ENCODE measurements at places on chromosomes 5 and 9.

DNA sequence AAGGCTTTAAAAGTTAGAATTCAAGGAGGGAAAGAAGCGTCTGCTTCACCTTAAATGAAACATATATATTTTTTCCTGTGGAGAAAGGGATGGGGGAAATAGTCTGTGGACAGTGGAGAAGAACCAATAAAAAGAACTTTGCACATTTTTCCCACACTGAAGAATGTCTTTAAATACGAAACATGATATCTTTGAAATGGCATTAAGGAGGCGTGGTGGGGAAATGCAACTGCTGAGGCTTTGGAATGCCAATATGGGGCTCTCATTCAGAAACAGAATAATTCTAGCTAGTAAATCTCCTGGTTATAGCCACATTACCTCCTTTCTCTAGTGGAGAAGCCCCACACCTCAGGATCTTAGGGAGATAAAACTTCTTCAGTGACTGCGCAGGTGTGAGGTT is 46.8 kb downstream of the TNC start:
- DNase-seq: no peak

- no peak for DNase-seq
Observed at GRCh38 chr9:71875345-71875744, 35.6 kb downstream of the ABHD17B start.

DNA sequence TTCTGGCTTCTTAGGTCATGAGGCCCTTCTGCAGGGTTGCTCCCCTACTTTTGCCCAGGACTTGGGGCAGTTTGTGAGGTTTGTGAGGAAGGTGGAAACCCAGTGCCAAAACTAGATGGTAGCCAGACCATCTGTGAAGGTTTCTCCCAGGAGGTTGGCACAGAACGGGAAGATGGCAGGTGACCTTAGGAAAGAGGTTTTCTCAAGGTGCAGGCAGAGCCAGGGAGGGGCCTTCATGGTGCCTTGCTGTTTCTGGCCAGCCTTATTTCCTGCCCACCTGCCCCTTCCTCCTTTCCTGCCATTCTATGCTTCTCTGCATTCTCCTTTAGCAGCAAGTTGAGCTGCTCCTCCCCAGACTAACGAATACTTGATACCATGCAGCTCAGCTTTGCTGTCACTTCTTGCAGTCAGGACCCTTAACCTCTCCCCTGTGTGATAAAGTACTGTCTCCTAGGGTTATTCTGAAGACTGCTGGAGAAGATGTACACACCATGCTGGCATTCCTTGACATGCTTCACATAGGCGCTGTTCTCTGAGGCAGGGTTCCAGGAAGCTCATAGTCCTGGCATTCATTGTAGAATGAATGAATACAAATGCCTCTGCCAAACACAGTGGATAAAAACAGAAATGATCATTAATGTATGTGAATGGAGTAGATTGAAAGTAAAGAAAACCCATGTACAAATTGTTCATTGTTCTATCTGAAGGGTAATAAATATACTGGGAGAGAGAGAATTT is 154.3 kb downstream of the KDM4C start:
- DNase-seq: no peak

- DNase-seq: no peak
Observed at GRCh38 chr5:24899180-24899579, 254.4 kb upstream of the CDH10 start.

GRCh38 chr5:7683753-7684152 is 167.2 kb downstream of the CFAP90 start:
- DNase-seq: no peak

GRCh38 chr5:15595929-15596328 is 95.9 kb downstream of the FBXL7 start:
- DNase-seq: no peak

GRCh38 chr5:140112685-140113179 is 1.2 kb upstream of the PURA start:
- no peak for DNase-seq

GRCh38 chr5:155252025-155252424 is 238.5 kb downstream of the KIF4B start:
- no peak for DNase-seq

GRCh38 chr5:66658516-66658915 is 62.3 kb downstream of the MAST4 start:
- DNase-seq: no peak

GRCh38 chr5:78496373-78496772 is 136.0 kb downstream of the SCAMP1 start:
- no peak for DNase-seq

GRCh38 chr5:159496773-159497172 is 166.5 kb upstream of the IL12B start:
- DNase-seq: no peak

DNA sequence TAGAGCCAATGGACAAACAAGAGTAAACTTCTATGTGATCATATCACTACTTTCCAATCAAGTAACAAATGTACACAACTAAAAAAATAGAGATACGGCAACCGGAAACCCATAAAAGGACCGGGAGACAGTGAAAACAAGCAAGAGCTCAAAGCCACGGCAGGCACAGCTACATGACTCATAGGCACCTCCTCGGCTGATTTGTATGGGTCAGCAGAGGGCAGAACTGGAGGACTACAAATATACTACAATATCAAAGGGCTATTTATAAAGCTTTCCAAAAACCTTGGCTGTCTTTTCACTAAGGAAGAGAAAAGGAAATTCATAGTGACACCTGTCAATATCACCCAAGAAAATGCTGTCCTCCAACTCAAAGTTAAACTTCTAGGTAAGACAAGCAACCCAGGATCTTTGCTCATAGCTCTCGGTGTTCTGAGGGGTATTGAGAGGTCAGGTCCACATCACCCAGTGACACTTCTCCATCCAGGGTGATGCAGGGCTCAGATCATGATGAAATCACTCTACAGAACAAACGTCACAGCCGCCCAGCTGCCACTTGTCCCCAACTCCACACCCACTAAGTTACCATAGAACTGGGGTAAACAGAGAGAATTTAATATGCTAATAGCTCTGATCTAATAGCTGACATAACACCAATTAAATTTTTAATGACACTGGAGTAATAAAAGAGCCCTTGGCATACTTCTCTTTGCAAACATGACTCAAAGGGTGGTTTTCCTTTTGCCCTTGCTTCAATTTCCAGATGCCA is 41.3 kb downstream of the PFDN1 start:
- DNase-seq: peak; percentile 63

- DNase-seq: no peak
Observed at GRCh38 chr5:146365618-146366017, 27.0 kb downstream of the POU4F3 start.

- DNase-seq: no peak
Observed at GRCh38 chr5:113507601-113508000, 5.9 kb upstream of the YTHDC2 start.

- no peak for DNase-seq
Observed at GRCh38 chr9:90568667-90569066, 74.0 kb downstream of the DIRAS2 start.

DNA sequence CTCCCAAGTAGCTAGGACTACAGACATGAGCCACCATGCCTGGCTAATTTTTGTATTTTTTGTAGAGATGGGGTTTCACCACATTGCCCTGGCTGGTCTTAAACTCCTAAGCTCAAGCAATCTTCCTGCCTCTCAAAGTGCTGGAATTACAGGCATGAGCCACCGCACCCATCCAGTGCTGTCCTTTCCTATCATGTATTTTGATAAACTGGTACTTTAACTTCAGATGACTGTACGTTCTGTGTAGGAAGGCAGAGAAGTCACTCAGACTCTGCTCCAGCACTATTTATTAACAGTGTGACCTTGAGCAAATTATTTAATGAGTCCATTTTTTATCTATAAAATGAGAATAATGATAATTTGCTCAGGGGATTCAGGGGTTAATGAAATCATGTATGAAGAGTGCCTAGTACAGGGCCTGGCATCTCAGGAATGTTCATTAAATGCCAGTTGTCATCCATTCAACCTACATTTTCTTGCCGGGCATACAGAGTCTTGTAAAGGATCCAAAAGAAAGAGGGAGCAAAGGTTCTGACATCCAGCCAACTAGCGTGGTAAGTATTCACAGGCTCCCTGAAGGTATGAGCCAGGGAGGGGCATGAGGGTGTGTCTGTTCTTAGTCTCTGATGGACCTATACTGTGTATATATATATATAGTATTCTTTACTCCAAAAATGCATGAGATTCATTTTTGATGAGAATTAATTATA is 201.9 kb downstream of the PBX3 start:
- DNase-seq: no peak

GRCh38 chr9:26170190-26170589 is 491.9 kb upstream of the TUSC1 start:
- no peak for DNase-seq

GRCh38 chr9:7185612-7186011 is 427.8 kb downstream of the KDM4C start:
- DNase-seq: no peak

DNA sequence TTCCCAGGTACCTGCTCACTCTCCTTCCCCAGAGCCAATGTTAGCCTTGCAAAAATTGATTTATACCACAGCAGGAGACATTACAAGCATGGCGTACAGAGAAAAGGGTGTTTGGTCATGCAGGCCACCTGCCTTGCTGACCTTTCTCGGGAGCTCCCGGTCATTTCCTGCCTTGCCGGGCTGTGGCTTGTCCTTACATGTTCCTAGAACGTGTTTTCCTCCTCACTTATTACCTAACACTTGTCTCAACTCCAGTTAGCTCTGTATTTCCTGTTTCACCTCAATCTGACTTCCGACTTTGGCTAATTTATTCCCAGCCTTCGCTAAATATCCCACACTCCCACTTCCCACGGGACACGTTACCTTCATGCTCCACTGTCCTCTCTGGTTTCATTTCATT is 282.5 kb downstream of the ICE1 start:
- DNase-seq: no peak

DNA sequence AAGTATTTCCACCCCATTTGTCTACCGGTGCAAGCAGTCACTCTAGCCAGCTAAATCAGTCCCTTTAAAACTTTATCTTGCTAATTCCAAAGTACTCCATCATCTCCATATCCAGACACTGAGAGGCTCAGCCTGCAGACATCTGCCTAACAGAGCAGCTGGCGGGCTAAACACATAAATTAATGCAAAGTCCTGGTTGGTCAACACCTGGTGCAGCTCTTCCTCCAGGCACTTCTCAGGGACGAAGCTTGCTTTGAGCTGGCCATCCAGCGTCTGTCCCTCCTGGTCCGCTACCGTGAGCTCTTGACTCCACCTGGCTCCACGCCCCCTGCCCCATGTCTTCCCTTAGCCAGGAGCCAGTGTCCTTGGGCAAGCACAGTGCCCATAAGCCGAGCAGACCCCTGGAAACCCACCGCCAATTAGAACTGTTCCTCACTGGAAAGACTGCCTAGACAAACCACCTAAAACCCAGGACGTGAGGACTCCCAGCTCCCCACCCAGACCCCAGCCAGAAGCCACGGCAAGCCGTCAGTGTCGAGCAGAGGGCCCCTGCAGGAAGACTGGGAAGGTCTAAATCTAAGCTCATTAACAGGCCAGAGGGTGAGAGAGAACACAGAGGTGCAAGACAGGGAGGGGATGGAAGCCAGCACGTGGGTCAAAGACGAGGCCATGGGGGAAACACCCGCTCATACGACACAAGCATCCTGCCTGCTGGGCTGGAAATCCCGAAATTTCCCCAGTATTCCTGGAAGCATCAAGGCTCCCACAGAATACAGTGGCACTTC is 120.0 kb downstream of the COL23A1 start:
- no peak for DNase-seq

DNA sequence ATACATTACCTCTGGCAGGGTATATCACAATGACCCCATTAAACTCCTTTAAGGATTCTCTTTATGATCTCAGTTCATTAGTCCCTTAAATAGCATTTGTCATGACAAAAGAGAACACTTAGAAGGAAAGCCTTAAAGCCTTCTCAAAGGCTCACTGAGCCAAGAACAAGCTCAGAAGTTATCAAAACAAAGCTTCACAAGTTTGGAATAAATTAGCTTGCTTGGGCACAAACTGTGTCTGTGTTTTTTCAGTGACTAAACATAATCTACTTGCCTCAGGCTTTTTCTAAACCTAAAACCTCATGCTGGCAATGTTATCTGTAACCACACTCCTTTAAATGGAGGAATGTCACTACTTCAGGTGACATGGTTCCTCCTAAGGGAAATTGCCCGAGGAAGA is 1114.9 kb upstream of the C9orf72 start:
- no peak for DNase-seq

DNA sequence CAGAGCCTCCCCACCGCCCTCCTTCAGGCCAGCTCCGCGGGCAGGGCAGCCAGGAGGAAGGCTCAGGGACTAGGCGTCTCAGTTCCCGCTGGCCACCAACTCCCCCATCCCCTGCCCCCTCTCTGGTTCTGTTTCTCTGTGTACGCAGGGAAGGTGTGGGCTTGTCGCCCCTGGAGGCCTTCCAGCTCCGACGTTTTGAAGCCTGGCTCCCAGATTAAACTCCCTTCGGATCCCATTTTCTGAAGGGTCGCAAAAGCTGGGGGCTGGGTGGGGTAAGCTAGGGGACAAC is 346 bp downstream of the ATOX1 start:
- no peak for DNase-seq

- no peak for DNase-seq
Observed at GRCh38 chr5:119966028-119966427, 336.7 kb downstream of the FAM170A start.

DNA sequence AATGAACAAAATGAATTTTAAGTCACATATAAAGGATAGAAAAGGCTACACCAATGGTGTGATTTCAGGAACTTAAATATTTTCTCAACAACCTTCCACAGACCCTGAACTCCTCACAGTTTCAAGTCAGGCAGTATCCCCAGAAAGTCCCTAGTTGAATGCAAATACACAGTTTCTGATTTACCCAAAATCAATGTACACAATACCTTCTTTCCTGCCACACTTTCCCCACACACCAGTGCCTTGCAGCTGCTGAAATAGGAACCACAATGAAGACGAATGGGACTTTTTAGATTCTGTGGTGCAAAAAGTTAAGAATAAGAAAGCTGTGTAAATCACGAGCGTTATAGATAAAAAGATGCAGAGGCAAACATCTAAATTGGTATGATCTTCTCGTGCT is 552.4 kb upstream of the MEF2C start:
- DNase-seq: no peak

DNA sequence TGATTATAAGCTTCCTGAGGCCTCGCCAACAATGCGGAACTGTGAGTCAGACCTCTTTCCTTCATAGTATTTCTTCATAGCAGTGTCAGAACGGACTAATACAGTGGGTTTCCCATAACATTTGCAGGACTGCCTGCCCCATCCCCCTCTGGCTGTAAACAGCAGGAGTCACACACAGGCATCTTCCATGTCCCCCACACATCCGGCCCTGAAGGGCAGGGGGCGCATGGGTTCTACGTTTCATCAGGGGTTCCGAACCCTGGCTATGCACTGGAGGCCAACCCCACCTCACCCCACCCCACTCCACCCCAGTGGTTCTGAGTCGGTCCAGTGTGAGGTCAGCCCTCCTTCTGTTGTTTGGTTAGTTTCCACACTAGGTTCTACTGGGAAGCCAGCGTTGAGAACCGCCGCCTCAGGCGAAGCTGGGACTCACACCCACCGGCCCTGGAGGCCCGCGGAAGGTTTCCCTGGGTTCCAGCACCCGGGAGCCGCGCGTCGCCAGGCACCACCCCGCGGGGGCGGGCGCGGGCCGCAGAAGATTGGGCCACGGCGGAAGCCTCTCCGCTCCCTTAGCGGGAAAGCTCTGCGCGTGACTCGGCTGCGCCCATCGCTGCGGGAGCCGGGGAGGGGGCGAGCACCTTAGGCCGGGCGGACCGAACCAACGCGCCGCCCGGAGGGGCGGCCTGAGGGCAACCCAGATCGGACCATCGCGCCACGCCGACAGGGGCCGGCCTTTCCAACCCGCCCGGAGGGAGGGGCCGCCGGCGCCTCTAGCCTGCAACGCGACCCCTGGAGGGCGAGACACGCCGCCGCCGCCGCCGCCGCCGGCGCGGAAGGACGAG is at the start of gene RUSC2:
RUSC2 (plus strand) TSS at position 799 of the 842 bp plus-strand sequence. CDS start 56,411 bp downstream, outside the sequence.
- peak; percentile 26 for DNase-seq

- no peak for DNase-seq
Observed at GRCh38 chr9:134961331-134962064, 43.8 kb upstream of the FCN1 start.

Data from CD4-positive, alpha-beta T cell treated with Interleukin-4 for 4 hours (primary cell).